NT2/D1 (cell line): ENCODE measurements at places on chromosomes 16 and 17.

GRCh38 chr17:58327363-58328194 lies 1.0 kb downstream of the TSPOAP1 start:
- DNase-seq, result no peak

DNA sequence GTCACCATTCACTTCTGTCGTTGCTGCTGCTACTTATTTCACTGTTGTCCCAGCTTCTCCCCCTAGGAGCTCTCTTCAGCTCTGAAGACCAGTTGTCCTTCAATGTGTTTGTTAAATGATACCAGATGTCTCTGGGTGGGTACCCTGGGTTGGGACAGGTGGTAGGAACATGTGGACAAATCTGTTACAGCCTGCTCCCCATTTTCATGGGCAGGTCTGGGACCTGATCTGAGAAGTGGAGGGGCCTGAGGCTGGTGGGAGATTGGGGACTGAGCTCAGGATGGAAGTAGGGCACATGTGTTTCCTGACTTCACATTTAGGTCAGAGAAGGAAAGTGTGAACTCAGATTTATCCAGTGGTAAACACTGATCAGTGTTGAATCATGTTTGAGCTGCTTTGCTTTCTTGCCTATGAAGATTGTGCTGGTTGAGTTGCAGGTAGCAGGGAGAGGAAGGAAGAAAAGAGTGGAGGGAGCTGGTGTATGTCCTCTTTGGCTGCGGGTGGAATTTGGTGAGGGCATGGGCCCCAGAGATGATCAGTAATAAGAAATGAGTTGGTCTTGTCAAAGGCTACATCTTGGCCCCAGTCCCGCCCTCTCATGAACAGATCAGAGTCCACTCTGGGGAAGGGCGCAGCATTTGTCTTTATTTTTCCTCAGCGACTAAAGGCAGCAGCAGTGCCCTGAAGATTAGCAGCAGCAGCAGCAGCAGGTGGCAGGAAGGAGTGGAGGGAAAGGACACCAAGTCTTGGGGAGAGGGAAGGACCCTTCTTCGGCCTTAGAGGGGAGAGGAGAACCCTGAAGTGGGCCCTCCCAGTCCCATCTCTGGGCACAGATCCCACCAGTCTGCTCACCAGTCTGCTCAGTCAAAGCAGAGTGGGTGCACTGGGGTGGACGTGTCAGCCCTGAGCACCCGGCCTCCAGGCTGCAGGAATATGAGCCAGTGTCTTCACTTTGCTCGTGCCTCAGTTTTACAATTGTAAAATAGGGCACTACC lies 6.1 kb upstream of the EFTUD2 start:
- no peak for DNase-seq

DNA sequence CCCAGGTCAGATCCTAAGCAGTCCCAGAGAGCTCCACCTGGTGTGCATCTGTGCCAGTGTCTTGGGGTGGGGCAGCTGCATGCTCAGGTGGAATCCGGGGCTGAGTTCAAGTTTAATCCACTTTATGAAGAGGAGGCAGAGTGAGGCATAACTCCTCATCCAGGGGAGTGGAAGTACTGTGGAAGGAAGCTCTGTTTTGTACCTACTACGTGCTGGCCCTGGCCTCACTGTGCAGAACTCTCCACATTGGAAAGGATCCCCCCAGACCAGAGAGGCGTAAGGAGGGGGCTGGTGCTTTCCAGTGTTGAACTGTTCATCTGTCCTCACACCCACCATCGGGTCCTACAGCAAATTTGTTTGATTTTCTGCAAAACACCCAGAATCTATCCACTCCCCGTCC lies 78.0 kb downstream of the ABCC6 start:
- DNase-seq, result no peak

DNA sequence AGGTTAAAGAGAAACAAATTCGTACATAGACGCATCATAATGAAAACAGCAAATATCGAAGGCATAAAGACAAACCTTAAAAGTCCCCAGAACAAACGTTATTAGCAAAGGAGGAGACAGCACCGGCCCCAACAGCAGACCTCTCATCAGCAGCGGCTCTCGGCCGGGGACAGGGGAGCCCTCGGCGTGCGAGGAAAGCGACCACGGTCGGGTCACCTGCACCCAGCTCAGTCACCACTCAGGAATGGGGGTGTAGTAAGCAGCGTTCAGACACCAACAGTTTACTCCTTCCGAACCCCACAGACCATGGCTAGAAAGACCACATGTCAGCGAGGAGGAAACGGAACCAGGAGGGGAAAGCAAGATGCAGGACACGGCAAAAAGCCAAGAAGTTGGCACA lies 109.3 kb upstream of the CHMP6 start:
- DNase-seq, result no peak

GRCh38 chr16:78437352-78437968 lies 338.0 kb downstream of the WWOX start:
- DNase-seq, result no peak

DNA sequence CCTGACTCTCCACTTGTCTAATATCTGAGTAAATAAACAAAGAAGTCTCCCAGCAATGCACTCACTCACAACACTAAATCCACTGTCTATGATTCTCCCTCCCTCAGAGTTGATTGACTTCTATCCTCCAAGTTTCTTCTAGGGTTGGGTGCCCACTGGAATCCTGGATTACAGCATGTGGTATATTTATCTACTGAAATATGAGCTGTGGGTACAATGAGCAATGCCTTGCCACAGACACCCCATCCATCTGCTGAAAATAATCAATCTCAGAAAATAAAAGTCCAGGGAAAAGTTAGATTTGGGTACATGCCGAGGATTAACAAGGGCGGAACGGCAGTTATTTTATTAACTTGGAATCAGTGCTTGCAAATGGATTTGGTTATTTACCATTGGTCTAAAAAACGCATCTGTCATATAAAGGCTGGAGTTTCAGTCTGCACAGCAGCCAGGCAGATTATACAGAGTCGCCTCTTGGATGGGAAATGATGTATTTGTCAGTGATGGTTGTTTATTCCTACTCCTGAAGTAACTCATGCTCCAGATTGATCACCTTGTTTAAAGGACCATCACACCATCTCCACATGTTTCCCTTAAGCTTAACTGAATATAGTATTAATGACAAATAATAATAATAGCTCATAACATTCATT lies 193.9 kb upstream of the SOX9 start:
- DNase-seq, result no peak

- no peak for DNase-seq
Measured at GRCh38 chr17:20267459-20267842, 199.9 kb downstream of the LGALS9B start.

DNA sequence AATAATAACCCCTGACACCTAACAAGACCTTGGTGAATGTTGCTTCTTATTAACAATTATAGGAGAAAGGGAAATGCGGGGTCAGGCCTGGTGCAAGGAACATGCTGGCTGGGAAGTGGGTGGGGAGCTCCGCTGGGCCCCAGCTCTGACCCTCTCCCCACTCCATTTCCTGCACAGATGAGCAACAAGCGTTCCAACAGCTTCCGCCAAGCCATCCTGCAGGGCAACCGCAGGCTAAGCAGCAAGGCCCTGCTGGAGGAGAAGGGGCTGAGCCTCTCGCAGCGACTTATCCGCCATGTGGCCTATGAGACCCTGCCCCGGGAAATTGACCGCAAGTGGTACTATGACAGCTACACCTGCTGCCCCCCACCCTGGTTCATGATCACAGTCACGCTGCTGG lies 23.0 kb downstream of the RHBDL3 start:
- DNase-seq, result no peak

GRCh38 chr17:59376506-59376905 lies 45.1 kb downstream of the YPEL2 start:
- DNase-seq, result no peak

- DNase-seq, result no peak
Measured at GRCh38 chr17:55463600-55463999, 42.0 kb upstream of the MMD start.

DNA sequence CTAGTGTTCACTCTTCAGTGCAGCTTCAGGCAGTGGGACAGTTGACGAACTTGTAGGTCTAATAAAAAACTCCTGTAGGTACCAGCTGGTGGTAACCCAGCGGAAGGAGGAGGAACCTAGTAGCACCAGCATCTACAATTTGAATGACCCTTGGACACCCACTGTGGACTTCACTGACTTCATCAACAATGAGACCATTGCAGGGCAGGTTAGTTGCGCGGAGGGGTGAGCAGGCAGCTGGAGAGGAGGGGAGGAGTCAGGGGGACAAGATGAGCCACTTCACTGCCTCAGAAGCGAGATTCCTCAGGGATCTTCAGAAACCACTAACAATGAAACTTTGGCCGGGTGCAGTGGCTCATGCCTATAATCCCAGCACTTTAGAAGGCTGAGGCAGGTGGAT lies 22.3 kb downstream of the AOC3 start:
- DNase-seq, result no peak

DNA sequence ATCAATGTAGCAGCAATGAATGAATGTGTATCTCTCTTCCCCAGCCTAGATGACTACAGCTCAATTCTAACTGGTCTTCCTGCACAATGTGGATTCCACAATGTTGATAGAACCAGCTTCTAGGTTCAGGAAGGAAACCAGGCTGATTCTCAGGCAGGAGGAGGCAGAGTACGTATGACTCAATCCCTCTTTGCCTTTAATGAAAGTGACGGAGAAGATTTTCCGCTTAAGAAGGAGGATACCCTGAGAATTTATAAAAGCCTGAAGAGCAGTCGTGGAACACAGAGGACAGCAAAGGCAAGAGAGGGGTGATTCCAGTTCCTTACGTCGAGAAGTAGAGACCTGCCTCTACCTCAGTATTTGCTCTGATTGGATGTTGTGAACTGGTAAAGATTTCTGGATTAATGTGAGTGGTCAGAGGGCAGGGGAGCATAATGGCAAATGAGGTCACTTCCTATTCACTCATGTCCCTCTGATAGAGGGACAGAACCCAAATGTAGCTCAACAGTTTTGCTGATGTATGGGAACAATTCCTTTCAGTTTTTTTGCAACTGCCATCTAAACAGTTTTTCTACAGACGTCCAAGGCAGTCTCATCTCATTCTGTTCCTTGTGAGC lies 15.0 kb upstream of the SLC16A11 start:
- DNase-seq, result no peak

- no peak for DNase-seq
Measured at GRCh38 chr17:1216217-1217088, 36.7 kb upstream of the ABR start.

- DNase-seq, result no peak
Measured at GRCh38 chr17:330993-331701, 21.5 kb downstream of the RPH3AL start.

DNA sequence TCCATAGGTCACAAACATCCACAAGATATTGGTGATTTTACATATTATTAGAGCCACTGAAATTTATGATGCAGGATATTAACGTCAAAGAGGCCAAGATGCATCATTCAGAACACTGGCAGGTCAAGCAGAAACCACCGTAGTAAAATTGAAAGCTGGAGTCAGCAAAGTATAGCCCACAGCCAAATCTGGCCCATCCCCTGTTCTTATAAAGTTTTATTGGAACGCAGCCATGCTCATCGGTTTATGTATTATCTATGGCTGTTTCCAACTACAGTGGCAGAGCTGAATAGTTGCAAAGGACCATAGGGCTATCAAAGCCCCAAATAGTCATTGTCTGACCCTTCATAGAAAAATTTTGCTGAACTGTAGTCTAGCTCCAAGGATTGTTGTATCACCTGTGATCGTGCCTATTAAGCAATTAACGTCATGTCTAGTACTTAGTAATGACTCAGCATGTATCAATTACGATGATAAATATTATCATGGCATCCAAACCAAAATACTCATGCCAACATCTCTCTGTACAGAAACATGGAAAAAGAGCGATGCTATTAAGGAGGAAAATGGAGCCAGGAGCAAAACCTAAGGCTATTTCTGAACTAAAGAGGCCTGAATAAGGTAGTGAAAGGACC lies 165.6 kb downstream of the IRX3 start:
- no peak for DNase-seq

- DNase-seq, result no peak
Measured at GRCh38 chr16:67378642-67379041, 14.7 kb downstream of the TPPP3 start.

DNA sequence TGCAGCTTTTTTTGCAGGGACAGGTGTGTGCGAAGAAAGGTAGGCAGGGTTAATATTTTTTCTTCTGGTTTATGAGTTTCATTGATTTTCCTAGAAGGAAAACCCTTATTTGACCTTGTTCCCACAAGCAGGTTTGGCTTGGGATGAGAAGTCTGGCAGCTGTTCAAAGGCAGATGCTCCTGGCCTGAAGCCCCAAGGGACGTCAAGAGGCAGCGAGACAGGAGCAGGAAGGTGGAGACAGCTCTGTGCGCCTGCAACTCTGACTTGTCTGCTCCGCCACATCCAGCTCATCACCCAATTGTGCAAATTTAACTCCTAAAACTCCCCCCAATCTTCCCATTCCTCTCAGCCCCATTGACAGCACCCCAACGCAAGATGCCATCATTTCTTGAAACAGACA lies 136.8 kb upstream of the XYLT1 start:
- DNase-seq, result no peak

GRCh38 chr16:89216315-89217137 lies 977 bp upstream of the ZNF778 start:
- DNase-seq, result no peak

- no peak for DNase-seq
Measured at GRCh38 chr16:89613231-89613953, at the start of gene DPEP1. DPEP1 (plus strand) TSS chr16:89613642; CDS start chr16:89630411, 16,769 bp downstream.

- DNase-seq, result no peak
Measured at GRCh38 chr16:57791893-57792461, 10.3 kb downstream of the KIFC3 start.

DNA sequence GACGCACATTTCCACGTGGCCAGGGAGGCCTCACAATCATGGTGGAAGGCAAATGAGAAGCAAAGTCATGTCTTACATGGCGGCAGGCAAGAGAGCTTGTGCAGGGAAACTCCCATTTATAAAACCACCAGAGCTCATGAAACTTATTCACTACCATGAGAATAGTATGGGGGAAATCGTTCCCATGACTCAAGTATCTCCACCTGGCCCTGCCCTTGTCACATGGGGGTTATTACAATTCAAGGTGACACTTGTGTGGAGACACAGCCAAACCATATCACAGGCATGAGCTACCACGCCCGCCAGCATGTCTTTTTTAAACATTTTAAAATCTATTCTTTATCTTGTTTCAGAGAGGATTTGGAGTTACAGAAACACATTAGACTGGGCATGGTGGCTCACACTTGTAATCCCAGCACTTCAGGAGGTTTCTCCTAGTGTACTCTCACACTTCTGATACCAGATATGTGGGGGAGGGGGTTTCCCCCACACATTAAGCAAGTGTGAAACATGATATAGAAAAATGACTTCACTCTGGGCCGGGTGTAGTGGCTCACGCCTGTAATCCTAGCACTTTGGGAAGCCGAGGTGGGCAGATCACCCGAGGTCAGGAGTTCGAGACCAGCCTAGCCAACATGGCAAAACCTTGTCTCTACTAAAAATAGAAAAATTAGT lies 5.6 kb upstream of the ATMIN start:
- DNase-seq, result no peak
